ENCODE measurements at places on chromosomes 12 and 14. TPM values are rescaled to one million over a fixed set of nuclear protein-coding genes. Genes with fewer than 3 reads are reported as not detected.

GRCh38 chr14:80395031-80395430, 183.7 kb upstream of the DIO2 start:
- DNase-seq: no peak

DNA sequence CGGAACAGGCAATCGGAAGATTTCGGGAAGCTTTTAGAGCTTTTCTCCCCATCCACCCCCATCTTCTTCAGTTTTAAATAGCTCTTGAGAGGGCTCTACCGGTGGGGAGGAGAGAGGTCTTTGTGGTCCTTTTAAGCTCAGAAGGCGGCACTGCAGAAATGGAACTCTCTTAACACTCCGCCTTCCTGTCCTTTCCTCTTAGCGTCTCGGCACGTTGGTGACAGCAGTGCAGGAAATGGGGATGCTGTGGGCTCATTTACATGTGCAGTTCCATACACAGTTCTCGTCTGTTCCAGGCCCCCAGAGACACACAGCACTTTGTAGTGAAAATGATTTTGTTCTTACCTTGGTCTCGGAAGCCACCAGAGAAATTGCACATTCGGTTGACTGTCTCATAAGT, 50.4 kb upstream of the RIN3 start:
- no peak for DNase-seq

- peak; percentile 23 for DNase-seq
These were observed 147.6 kb downstream of the CHST11 start for GRCh38 chr12:104604070-104604994.

DNA sequence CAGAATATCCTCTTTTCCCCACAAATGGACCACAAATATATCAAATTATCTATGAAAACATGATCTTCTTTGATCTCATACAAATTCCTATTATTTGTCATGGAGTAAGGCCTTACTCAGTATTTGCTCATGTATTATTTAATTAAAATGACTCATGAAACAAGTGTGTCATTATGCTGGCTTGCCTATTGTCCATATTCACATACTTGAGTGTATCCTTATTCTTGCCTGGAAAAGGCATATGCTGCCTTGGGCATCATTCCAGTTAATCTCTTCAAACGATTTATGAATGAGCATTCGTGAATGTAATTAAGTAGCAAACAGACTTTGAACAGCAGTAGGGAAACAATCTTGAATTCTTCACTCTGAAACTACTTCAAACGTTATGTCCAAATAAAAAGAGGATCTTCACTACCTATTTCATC, 22.6 kb upstream of the SNRPF start:
- DNase-seq: no peak

The KRT86 gene
- total RNA-seq: not detected

The PRPH gene
- total RNA-seq: not detected

The BICDL1 gene
- total RNA-seq: 121 TPM

The C14orf39 gene
- not detected for total RNA-seq
